ENCODE measurements at places on chromosomes 2 and 18. TPM values are rescaled to one million over a fixed set of nuclear protein-coding genes. Genes with fewer than 3 reads are reported as not detected.

The SEH1L gene
- 11.6 TPM for total RNA-seq

The TUBA4B gene
- not detected for total RNA-seq

- H3K27ac ChIP-seq, result peak overlapping the region; percentile 69
- H3K27me3 ChIP-seq, result no peaks in the 10 kb centered on the region
- H3K36me3 ChIP-seq, result no peaks in the 10 kb centered on the region
- DNase-seq, result no peak
- H3K4me1 ChIP-seq, result peaks cover 15% of the 10 kb centered on the region
Observed at GRCh38 chr2:191479680-191480023, 198.3 kb upstream of the NABP1 start.

- H3K4me1 ChIP-seq, result no peaks in the 10 kb centered on the region
- H3K36me3 ChIP-seq, result no peaks in the 10 kb centered on the region
- no peak overlapping the region for H3K27ac ChIP-seq
- H3K27me3 ChIP-seq, result no peaks in the 10 kb centered on the region
- no peak overlapping the region for H3K4me3 ChIP-seq
- no peak for DNase-seq
Observed at GRCh38 chr2:209533391-209533790, 109.5 kb downstream of the MAP2 start.

DNA sequence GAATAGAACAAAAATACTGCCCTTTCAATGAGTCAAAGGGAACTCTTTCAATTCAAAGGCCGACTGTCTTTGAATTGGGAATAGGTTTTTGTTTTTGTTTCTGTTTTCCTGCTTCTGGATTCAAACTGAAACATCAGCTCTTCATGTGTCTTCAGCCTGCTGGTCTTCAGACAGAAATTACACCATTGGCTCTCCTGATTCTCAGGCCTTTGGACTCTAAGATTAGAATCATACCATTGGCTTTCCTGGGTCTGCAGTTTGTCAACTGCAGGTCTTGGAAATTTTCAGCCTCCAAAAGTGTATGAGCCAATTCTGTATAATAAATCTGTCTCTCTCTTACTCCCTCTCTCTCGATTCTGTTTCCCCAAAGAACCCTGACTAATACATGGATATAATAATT lies 31.1 kb downstream of the CTLA4 start:
- H3K4me1 ChIP-seq, result no peaks in the 10 kb centered on the region
- peak; percentile 37 for DNase-seq
- no peaks in the 10 kb centered on the region for H3K36me3 ChIP-seq
- H3K27ac ChIP-seq, result no peak overlapping the region

GRCh38 chr18:78647018-78647417 lies 332.6 kb upstream of the SALL3 start:
- H3K27me3 ChIP-seq, result peaks cover 8% of the 10 kb centered on the region
- H3K4me1 ChIP-seq, result peaks cover 9% of the 10 kb centered on the region
- no peak overlapping the region for H3K27ac ChIP-seq
- no peaks in the 10 kb centered on the region for H3K36me3 ChIP-seq
- no peak for DNase-seq

GRCh38 chr2:150759106-150759505 lies 271.6 kb upstream of the RND3 start:
- no peak for DNase-seq
- peaks cover 9% of the 10 kb centered on the region for H3K4me1 ChIP-seq
- H3K27me3 ChIP-seq, result no peaks in the 10 kb centered on the region
- no peak overlapping the region for H3K27ac ChIP-seq

GRCh38 chr2:69601179-69601612 lies 42.3 kb downstream of the AAK1 start:
- no peak for DNase-seq
- H3K27ac ChIP-seq, result no peak overlapping the region
- H3K4me1 ChIP-seq, result peaks cover 40% of the 10 kb centered on the region

DNA sequence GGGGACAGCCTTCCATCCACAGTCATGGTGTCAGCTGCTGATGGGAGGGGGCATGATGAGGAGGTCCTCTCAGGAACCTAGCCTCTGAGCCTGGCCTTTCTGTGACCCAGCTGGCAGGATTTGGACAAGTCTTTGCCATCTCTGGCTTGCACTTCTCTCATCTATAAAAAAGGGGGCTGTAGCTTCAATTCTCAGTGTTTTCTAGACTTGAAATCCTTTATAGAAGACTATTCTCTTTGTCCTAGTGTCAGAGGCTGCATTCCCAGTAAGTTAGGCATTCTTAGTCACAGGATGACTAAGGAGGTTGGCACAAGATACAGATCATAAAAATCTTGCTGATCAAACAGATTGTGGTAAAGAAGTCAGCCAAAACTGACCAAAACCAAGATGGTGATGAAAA lies 958.5 kb downstream of the CNTNAP5 start:
- no peaks in the 10 kb centered on the region for H3K27me3 ChIP-seq
- H3K36me3 ChIP-seq, result no peaks in the 10 kb centered on the region
- no peak overlapping the region for H3K27ac ChIP-seq

- H3K27ac ChIP-seq, result no peak overlapping the region
- no peaks in the 10 kb centered on the region for H3K27me3 ChIP-seq
- H3K4me1 ChIP-seq, result peaks cover 15% of the 10 kb centered on the region
Observed at GRCh38 chr18:6366776-6367175, 47.9 kb downstream of the L3MBTL4 start.
